ENCODE measurements at places on chromosomes 4 and X.

DNA sequence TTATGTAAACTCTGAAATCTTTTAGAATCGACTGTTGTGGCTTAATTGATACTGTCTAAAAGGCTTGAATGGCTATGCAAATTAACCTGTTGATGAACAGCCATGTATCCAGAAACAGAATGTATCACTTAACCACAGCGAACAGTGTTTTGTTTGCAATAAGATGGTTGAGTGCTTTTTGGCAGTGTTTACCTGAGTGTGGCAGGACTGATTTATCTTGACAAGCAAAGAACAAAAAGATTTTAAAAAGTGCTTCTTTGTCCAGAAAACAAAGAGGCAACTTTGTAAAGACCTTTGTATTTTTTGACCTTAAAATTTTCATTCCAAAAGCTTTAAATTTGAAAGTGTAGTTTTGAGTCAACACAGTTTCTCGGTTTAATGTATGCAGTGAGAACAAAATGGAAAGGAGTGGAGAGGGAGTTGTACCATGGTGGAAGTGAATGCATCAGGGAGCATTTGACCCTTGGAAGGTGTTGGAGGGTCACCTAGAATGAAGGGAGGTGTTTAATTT, 18.0 kb downstream of the ARHGAP10 start:
- no peak for DNase-seq

DNA sequence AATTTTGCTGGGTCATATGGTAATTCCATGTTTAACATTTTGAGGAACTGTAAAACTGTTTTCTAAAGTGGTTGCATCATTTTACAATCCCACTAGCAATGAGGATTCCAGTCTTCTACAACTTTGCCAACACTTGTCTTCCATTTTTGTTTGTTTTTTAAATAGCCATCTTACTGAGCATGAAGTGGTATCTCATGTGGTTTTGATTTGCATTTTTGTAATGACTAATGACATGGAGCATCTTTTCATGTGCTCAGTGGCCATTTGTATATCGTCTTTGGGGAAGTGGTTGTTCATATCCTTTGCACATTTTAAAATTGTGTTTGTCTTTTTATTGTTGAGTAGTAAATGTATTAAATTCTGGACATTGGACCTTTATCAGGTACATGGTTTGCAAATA, 94.7 kb downstream of the TMEM131L start:
- no peak for DNase-seq

GRCh38 chr4:67871867-67872266, 11.9 kb downstream of the TMPRSS11D start:
- no peak for DNase-seq

- no peak for DNase-seq
Observed at GRCh38 chr4:25078523-25078922, 47.8 kb upstream of the LGI2 start.

DNA sequence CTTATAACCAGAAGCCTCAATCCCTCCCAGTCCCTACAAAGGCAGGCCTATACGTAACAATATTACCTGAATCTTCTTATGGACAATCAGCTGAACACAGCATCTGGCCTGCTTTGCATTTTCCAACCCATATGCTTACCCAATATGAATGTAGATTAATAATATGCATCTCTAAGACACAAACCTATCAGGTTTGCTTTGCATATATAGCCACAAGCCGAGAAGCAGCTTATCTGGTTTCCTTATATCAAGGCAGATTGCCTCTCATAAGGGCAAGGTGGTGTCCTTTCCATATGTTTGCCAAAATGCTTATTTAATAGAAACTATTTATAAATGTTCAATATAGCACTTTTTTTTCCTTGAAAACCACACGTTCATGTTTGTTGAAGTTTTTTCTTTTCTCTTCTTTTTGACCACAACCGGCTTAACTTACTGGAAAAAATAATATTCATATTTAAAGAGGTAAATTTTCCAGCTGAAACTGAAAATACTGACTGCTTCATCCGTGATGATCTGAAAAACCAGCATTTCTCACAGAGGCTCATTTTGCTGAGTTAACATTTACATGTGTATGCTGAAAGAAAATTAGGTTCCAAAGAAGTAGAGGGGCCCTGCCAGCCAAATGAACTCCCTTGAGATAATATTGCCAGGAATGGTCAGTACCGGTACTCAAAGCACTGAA, 3.8 kb downstream of the IL21 start:
- no peak for DNase-seq
